IPS-NIHi11 (cell line): ENCODE measurements at places on chromosomes 2 and 18.

DNA sequence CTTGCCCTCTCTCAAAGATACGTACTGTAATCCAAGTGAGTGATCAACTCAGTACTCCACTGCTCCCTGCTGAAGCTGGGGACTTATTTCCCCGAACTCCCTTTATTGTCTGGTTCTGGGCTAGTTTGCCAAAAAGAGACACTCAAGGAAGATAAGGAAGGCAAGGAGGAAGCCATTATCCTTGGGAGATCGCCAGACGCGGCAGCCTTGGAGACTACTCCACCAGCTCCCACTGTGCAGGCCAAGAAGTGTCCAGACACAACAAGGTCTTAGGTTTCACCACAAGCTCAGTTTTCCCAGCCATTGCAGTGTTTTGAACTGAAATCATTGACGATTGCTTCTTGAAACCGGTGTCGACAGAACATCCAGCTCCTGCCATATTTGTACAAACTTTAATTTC lies 439.6 kb upstream of the UBE2E3 start:
- DNase-seq, result no peak

DNA sequence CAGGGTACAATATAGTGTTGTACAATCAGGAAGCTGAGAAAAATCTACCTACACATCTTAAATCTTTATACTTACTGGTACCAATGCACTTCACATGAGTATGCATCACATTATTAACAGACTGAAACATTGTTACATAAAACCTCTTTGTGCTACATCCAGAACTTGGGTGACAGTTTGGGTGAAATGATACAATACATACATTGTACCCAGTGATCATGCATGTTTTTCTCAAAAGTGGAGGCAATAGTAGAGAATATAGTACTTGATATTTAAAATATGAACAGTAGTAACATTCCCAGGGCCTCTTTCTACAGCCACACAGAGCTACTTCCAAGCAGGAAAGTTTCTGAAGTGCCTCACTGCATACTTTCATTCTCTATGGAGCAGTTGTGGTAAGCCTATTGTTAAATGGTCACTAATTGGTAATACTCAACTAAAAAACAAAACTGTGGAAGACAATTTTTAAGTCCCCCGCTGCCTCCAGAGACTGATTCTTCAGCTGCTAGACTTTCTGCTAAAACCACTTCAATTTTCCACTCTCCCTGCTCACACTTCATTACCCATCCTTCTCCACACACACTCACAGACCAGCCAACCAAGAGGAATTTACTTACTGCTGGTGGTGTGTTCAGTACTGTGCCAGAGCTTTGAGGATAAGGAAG lies 22.9 kb upstream of the GRB14 start:
- no peak for DNase-seq

GRCh38 chr2:196453613-196454047 lies 185.9 kb upstream of the CCDC150 start:
- peak; percentile 49 for DNase-seq

- DNase-seq, result no peak
Observed at GRCh38 chr18:41789001-41789400, 166.0 kb upstream of the PIK3C3 start.

DNA sequence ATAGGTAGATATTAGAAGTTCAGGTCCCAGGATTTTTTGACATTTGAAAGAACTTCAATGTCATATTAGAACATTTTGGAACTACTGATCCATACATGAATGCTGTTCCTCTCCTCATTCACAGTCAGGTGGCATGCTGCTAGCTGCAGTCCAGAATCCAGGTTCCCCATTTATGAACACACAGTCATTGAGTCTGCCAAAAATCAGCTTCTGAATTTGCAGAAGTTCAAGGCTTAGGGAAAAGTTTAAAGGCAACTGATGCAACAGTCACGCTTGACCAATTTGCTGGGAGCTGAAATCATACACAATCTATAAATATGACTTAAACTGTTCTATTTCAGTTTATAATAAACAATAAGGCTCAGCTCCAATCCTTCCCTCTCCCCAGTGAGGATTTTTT lies 17.3 kb upstream of the TTR start:
- DNase-seq, result no peak
